ENCODE measurements at places on chromosomes 13 and 19.

DNA sequence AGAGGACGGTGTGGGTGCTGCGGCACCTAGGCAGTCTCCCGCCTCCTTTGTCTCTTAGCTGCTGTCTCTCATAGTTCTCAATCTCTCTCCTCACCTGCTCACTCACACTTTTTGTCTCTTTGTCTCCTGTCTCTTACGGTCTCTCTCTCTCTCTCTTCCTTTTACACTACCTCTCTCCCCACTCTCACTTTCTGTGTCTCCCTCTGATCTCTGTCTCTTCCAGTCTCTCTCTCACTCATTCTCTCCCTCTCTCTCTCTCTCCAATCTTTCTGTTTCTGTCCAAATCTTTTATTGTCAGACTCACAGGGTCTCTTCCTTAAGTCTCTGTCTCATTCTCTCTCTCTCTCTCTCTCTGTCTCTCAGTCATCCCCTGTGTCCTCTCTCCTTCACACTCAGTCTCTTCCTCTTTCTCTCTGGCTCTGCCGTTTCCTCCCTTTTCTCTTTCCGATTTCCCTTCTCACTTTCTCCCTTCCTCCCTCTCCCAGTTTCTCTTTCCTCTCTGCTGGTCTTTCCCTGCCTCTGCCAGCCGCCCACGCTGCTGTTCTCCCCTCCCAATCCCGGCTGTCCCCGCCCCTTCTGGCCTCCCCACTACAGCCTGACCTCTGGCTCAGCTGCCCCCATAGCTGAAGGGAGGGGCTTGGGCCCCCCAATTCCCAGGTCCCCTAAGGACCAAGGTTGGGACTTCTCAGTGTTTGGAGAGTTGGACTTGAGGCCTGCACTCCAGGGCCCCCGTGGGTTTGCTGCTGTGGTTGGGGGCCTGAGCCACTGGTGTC lies at the start of gene PLEKHA4:
Gene PLEKHA4, minus strand, starts transcription at position 504 of the 773 bp plus-strand sequence. CDS start 997 bp downstream, outside the sequence.
- no peak for DNase-seq

- no peak for DNase-seq
Observed at GRCh38 chr13:32857077-32857476, 159.1 kb upstream of the KL start.

GRCh38 chr13:97026531-97027161 lies 32.4 kb upstream of the OXGR1 start:
- DNase-seq: no peak

GRCh38 chr13:94658926-94659597 lies 53.3 kb downstream of the SOX21 start:
- no peak for DNase-seq

DNA sequence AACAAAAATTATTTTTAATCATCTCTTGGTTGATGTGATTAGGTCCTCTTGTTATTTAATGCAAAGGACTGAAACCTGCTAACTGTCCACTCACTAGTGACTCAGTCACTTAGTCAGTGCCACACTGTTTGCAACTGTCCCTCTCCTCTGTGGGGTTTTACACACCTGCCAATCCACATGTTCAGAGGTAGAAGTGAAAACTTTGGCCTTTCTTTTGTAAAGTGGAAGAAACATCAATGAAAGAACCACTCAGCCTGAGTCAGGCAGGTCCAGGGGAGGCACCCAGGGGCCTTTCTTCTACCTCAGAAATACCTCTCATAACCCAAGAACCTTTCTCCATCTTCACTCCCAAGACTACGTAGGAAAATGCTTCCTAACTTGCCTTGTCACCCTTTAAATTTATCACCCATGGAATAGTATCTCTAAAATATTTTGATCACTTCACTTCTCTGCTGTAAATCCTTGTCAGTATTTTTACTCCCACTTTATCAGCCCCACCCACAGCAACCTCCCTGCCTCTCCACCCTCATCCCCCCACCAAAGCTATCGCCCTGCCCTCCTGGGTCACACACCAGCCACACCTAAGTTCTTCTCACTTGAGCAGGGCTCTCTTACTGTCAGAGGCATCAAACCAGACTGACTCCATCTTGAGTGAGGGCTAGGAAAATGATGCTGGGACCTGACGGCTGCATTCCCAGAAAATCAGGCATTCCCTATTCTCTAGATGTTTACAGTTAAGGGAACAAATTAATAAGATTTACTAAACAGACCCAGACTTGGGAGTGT lies 29.6 kb upstream of the EEF1AKMT1 start:
- no peak for DNase-seq

DNA sequence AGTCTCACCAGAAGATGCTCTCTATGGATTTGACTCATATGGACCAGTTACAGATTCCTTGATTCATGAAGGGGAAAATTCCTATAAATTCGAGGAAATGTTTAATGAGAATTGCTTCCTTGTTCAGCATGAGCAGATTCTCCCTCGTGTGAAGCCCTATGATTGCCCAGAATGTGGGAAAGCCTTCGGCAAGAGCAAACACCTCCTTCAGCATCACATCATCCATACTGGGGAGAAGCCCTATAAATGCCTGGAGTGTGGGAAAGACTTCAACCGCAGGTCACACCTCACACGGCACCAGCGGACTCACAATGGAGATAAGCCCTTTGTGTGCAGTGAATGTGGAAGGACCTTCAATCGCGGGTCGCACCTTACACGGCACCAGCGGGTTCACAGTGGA lies 10.7 kb downstream of the ZNF460 start:
- DNase-seq: no peak

- DNase-seq: no peak
Observed at GRCh38 chr13:64239372-64239771, 2823.7 kb upstream of the PCDH20 start.

GRCh38 chr13:100887729-100888151 lies 213.1 kb upstream of the TMTC4 start:
- DNase-seq: no peak

GRCh38 chr13:113666951-113667701 lies at the start of gene GRK1:
Gene GRK1, plus strand, starts transcription at chr13:113667219. Its CDS starts 168 bp downstream, at chr13:113667387.
- DNase-seq: no peak
